ENCODE measurements at places on chromosomes 11 and 22.

DNA sequence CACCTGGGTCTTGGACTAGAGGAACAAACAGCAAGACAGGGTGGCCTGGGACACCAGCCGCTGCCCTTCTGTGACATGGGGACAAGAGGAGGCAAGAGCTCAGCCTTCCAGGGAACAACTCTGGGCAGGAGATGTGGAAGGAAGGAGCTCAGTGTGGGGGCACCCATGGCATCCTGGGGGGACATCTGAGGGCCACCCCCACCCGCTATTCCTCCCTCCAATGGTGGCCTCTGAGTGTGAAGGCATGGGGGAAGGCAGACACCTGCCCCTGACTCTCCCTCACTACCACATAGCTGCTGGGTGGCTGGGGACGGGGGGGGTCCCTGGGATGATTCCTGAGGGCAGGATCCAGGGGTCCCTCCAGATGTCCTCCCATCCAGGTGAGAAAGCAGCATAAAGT is 4.5 kb downstream of the APOBEC3B start:
- no peak for DNase-seq

DNA sequence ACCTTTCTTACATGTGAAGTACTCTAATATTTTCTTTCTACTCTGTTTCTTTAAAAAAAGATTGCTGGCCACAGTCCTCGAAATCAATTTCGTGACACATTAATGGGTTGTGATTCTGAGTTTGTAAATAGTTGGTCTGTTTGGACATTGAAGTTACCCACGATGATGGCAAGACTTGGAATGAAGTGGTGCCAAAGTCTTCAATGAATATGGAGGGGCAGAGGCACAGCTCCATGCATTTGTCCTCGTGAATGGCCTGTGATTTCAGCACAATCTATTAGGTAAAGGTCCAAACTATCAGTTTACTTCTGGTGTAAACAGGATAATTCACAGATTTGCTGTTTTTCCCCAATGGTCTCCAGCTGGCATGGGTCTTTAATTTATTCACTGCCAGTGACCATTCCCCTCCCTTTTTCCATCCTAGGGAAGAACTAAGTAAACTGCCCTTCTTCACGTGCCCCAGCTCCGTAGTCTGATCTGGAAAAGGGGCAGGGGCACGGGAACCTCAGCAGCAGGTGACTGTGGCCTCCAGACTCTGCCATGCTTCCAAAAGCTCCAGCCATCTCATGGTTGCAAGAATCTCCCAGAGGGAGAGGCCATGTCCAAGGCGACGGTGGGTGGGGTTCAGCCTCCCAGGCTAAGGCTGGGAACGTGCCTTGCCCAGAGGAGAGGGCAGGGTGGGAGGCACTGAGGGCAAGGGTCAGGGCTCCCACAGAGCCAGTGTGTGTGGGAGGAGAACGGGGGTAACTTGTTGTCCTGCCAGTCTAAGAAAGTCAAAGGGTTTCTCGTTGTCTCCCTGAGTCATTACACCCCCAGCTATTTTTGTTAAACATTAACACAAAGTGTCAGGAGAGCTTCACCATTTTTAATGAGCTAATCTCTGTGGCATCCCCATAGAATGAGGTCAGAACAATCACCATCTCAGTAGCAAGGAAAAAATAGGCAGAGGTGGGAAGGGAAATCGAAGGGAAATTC is 16.9 kb upstream of the PEX26 start:
- no peak for DNase-seq

- DNase-seq: no peak
These were observed 37.5 kb downstream of the CD6 start for GRCh38 chr11:61008971-61009370.

DNA sequence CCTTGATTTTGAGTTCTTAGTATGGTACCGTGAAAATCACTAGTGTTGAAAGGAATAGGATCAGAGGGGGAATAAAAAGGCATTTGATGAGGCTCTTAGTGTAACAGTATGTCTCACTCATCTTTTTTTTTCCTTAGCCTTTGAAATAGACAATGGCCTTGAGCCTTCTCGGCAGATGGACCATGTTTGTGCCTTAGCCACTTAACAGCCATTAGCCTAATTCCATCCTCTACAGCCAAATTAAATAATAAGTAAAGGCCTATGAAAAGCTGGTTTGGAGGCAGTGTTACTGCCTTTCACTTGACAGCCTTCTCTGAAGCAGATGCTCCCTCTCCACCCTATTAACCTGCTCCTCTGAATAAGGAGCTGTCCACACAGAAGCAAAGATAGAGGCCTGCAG is 580.7 kb downstream of the NTM start:
- DNase-seq: no peak

Measured in CD8-positive, alpha-beta memory T cell (primary cell).